ENCODE measurements at places on chromosomes 7 and 10. TPM values are rescaled to one million over a fixed set of nuclear protein-coding genes. Genes with fewer than 3 reads are reported as not detected.

CYP3A5 gene
- 0.39 TPM for total RNA-seq

GRCh38 chr7:20543500-20543899 is 72.0 kb upstream of the ABCB5 start:
- no peak for DNase-seq

GRCh38 chr10:24246365-24246764 is 37.4 kb downstream of the KIAA1217 start:
- DNase-seq: no peak

DNA sequence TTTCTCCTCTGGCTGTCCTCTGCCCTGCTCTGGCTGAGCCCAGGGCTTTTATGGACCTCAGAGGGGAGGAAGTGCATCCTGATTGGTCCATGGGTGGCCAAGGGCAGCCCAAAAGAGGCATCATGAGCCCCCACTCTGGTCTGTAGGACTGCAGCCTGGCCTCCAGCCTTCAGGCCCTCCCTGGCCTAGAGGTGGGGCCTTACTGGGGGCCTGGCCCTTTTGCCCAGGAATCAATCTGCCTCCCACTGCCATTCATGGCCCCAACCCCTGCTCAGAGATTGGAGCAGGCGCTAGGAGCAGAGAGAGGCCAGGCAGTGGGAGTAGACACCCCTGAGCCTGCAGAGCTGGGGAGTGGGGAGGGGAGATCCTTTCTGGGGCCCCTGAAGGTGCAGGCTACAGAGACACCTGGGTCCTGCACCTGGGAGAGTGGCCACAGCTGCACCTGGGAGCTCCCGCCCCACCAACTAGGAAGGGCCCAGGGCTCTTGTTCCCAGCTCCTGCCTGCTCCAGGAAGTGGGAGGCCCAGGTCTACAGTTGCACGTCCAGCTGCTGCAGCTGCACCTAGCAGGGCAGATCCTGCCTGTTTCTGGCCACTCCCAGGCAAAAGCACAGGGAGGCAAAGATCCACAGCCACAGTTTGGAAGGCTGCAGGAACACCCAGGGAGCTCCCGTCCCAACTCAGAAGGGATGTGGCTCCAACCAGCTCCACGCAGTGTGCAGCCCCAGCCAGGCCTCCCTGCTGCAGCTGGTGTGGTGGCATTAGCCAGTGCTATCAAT is 6.4 kb upstream of the DYNC2I1 start:
- DNase-seq: no peak

All from WTC11 (cell line).